ENCODE measurements at places on chromosomes 1 and 21.

- no peak for DNase-seq
These were observed 53.9 kb upstream of the ZC3H12A start for GRCh38 chr1:37420456-37420855.

GRCh38 chr1:109527098-109527811, 12.4 kb upstream of the GPR61 start:
- DNase-seq: no peak

GRCh38 chr1:53326598-53327181, 1.2 kb downstream of the LRP8 start:
- no peak for DNase-seq

GRCh38 chr1:153000294-153000693, 1.3 kb upstream of the SPRR3 start:
- no peak for DNase-seq

- DNase-seq: no peak
These were observed 22.4 kb downstream of the CDCA8 start for GRCh38 chr1:37714689-37715088.

DNA sequence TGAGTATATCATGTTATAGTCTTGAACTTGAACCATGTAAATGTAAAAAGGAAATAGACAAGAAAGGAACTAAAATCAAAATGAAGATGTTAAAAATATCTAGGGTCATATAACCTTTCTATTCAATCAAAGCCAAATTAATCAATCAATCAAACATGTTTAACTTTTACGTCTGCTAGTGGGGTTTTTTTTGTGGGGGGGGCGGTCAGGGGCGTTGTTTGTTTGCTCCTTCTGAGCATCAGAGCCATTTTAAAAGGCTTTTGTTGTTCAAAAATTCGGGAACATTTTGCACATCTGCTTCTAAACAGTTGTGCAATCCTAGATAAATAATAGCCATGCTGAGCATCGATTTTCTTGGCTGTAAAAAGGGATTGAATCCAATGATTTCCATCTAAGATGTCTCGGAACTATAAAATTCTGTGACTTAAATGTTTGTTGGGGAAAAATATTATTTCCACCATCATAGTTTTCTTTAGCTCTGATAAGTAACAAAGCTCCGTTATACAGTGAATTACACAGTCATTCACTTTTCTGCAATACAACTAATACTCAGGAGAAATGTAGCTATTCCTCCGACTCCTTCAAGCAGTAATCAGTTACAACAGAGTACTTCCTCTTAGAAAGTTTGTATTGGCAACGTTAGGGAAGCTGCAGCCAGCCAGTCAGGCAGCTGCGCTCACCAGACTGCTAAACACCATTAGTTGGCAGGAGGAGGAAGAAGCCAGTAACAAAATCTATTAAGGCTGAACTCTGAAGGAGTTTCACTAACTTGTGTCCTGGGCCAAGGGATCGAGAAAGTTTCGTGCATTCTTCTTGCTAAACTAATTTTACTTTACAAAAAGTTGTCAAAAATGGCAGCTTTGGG, 2.2 kb downstream of the SPATA6 start:
- DNase-seq: no peak

DNA sequence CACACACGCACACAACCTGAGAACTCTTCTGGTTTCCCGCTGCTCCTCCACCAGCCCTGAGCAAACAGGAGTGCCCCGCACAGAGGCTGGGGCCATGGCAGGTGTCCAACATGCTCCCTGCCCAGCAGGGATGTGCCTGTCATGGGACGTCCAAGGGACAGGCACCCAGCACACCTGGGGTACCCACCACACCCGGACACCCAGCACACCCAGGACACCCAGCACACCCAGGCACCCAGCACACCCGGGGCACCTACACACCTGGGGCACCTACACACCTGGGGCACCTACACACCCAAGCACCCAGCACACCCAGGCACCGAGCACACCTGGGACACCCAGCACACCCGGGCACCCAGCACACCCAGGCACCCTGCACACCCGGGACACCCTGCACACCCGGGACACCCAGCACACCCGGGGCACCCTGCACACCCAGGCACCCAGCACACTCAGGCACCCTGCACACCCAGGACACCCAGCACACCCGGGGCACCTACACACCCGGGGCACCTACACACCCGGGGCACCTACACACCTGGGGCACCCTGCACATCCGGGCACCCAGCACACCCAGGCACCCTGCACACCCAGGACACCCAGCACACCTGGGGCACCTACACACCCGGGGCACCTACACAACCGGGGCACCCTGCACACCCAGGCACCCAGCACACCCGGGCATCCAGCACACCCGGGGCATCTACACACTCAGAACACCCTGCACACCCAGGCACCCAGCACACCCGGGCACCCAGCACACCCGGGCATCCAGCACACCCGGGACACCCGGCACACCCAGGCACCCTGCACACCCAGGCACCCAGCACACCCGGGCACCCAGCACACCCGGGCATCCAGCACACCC, 37.9 kb downstream of the UBE2G2 start:
- DNase-seq: no peak

DNA sequence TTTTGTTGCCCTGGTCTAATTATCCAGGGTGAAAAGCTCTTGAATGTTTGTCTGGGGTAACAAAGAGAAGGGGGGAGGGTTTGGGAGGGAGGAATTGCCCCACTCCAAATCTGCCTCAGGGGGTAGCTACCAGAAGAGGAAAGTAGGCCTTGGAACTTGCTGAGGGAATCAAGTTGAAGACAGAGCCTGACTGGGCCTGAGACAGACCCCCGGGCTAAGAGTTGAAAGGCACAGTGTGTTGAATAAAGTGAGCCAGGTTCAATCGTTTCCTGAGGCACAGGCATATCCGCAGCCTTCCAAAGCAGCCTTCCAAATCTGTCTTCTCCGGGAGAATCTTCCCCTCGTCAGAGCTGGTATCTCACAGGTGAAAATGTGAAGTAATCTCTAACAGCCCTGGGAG, 96.6 kb downstream of the LRIG2 start:
- DNase-seq: no peak

DNA sequence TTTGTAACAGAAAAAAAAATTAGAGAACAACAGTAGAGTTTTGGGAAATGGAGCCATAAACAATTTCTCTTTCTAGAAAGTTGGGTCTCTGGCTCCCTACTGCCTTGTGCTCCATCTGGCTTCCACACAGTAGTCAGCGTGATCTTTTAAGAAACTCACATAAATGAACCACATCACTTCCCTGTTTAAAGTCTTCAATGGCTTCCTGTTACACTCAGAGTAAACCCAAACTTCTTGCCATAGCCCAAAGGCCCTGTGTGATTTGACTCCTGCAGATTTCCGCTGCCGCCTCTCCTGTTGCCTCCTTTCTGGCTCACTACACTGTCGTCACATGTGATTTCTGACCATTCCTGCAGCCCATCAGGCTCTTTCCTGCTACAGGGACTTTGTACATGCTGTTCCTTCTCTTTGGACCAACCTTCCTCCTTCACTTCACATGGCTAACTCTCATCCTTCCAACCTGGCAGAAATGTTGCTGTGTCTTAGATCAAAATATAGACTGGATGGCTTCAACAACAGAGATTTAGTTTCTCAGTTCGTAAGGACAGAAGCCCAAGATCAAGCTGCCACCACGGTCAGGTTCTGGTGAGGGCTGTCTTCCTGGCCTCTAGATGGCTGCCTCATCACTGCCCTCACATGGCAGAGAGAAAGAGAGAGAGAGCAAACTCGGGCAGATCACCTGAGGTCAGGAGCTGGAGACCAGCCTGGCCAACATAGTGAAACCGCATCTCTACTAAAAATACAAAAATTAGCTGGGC, 34.0 kb downstream of the OPRD1 start:
- DNase-seq: no peak

DNA sequence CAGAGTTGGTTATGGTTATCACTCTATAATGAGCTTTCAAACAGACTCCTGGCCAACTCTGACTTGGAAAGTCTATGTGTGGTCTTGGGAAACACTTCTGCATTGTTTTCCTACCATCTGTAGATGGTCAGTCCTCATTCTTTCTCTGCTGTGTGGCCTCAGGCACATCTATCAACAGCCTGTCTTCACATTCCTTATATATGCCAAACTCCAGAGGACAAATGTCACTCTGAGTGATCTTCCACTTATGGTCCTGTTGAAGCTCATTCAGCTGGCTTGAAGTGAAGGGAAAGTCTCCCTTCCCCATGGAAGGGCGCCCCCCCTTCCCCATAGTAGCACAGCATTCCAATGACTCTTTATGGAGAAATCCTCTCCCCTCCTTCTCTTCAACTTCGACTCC, 58.7 kb downstream of the VANGL2 start:
- DNase-seq: no peak
